ENCODE measurements at places on chromosomes 1 and 21.

GRCh38 chr21:35178827-35179226 is 129.7 kb upstream of the RUNX1 start:
- no peak for DNase-seq

DNA sequence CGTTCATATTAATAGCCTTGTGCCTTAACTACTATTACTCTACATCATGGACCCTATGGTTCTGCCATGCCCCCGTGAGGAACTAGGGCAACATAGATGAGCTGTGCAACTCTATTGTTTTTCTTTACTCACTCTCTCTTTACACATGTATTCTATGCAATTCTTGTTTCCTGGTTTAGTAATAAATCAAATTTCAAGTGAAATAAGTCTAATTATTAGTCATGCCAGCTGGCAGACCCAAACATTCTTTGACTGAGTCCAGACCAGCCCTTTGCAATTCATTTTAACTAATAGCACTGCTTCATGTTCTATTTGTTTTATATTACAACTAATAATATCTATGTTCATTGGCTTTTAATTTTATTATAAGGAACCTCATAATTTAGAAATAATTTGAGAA is 789.3 kb upstream of the ADAMTS5 start:
- DNase-seq, result no peak

DNA sequence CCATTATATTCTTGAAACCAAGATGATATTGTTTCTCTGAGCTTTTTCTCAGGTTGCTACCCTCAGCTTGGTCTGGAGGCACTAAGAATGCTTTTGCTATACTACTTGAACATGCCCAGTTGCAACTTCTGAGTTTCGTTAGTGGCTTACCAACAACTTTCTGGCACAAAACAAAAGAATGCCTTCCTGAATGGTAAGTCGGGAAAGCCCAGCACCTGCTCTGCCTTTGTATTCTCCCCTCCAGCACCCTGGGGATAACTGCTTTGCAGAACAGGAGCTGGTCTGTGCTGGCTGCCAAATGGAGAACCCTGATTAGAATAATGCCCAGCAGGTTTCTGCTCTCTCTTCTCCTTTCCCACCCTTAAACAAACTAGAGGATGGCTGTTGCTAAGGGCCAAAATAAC is 149.3 kb downstream of the TGFB2 start:
- DNase-seq, result no peak

DNA sequence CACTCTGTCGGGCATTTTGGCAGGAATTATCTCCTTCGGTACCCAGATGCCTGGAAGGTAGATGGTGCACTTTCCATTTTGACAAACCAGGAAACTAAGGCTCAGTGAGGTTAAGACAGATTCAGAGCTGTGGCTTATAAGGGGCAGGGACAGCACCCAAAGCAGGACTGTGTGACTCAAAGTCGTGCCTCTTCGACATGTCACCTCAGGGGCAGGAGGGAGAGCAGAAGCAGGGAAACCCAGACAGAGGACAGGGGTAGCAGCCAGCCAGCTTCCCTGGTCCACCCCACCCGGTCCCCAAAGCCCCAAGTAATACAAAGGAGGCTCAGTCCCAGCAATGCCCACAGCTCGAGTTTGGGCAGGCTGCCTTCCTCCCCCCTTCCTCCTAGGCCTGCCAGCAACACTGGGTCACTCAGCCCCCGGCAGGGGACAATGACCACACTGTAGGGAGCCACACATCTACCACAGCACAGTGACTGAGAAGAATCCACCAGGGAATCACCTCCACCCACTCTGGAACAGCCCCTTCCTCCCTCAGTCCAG is 2.5 kb downstream of the RHOC start:
- DNase-seq, result peak; percentile 60

GRCh38 chr1:18142969-18143368 is 35.4 kb downstream of the IGSF21 start:
- DNase-seq, result no peak

DNA sequence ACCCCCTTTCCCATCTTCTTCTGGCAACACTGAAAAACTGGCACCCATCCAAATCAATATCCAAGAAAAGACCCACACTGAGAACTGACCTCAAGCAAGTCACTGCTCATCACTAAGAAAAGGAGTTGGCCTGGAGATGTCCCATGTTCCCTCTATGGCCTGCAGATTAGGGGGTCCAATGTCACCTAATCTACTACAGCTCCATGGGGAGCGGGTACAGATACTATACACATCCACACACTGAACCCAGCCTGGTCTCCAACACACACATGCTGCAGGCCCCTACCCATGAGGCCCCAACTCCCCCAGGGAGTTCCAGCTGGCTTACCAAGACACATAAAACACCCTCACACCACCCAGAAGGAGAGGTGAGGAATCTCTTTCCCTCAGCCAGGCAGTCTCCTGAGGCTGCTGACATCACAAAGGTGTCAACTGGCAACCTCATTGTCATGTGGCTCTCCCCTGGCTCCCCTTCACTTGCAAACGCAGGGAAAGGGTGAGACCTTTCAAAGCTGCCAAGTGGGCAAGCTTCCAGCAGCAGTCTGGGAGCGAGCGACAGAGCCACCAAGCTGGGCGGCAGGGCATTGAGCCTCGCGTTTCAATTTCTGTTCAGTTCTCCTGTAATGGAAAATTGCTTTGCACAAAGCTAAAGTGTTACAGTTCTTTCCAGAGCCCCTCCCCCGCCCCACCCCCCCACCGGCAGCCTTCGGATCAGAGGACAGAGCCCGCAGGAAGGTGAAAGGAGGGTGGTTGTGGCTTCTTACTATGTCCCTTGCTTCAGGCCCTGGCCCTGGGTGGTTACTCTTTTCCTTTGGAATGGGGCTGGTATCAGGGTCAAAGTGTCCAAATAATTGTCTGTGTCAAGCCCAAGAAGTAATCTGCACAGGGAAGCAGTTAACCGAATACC is at the start of gene LRRC52:
LRRC52 (plus strand) TSS at position 469 of the 907 bp plus-strand sequence; CDS start at position 766, 297 bp downstream.
- DNase-seq, result no peak

DNA sequence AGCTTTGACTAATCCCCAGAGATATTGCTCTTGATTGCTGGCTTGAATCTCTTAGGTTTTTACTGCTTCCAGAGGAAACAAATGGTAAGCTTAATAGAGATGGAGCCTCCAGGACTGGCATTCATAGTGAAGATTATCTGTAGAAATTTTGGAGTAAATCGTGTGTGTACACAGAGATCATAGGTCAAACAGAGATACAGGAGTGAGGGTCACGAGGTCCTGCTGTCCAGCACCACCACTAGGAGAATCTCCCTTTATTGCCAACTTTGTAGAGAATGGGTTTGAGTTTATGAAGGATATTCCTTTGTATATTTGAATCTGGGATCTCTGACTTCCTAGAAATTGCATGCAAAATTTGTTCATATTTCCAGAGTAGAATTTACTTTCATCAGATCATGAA is 7.8 kb upstream of the SERBP1 start:
- DNase-seq, result no peak

- no peak for DNase-seq
These were observed 8.2 kb upstream of the MAGOH start for GRCh38 chr1:53246261-53247134.

DNA sequence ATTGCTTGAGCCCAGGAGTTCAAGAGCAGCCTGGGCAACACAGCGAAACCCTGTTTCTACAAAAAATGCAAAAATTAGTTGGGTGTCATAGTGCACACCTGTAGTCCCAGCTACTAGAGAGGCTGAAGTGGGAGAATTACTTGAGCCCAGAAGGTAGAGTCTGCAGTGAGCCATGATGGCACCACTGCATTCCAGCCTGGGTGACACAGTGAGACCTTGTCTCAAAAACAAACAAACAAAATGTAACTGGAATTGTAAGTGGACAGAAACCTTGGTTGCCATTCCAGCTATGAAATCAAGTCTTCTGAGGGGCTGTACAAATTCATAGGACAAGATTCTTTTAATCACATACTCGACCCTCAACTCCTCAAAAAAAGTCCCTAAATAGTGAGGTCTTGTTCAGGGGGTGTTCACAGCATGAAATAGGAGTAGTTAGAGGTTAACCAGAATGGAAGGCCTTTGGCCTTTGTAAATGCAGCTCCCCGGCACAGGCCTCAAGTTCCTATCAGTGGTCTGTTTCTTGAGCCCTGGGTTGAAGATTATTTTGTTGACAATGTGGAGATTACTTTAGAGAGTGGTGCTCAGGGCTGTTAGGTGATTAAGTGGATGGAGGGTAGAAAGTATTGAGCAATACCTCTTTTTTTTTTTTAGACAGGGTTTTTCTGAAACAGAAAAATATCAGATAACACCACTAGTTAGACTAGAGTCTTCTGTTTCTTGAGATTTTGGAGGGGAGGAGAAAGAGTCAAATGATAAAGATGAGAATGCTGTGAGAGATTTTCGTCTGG is 138.7 kb upstream of the ZNF648 start:
- DNase-seq, result no peak

GRCh38 chr1:3235496-3235895 is 166.5 kb downstream of the PRDM16 start:
- DNase-seq, result no peak

DNA sequence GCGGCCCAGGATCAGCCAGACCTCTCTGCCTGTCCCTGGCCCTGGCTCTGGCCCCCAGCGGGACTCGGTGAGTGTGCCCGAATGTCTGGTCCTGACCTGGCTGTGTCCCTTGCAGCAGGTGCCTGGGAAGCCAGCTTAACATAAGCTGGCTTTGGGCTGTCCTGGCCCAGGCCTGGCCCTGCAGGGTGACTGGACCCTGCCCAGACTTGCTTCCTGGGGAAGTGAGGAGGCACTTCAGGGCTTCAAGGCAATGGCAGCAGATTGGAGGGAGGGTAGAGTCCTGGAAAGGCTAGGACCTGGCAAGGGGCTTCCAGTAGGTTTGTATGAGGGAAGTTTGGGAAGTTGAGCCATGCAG is 16.4 kb downstream of the RPS6KA1 start:
- no peak for DNase-seq

- no peak for DNase-seq
These were observed 36.8 kb downstream of the VWA5B1 start for GRCh38 chr1:20327467-20327866.

DNA sequence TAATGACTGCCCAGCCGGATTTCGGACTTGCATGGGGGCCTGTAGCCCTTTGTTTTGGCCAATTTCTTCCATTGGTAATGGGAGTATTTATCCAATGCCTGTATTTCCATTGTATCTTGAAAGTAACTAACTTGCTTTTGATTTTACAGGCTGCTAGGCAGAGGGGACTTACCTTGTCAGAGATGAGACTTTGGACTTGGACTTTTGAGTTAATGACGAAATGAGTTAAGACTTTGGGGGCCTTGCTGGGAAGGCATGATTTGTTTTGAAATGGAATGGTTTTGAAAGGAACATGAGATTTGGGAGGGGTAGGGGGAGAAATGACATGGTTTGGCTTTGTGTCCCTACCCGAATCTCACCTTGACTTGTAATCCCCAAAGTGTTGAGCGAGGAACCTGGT is 9.6 kb downstream of the UBE2G2 start:
- DNase-seq, result no peak

DNA sequence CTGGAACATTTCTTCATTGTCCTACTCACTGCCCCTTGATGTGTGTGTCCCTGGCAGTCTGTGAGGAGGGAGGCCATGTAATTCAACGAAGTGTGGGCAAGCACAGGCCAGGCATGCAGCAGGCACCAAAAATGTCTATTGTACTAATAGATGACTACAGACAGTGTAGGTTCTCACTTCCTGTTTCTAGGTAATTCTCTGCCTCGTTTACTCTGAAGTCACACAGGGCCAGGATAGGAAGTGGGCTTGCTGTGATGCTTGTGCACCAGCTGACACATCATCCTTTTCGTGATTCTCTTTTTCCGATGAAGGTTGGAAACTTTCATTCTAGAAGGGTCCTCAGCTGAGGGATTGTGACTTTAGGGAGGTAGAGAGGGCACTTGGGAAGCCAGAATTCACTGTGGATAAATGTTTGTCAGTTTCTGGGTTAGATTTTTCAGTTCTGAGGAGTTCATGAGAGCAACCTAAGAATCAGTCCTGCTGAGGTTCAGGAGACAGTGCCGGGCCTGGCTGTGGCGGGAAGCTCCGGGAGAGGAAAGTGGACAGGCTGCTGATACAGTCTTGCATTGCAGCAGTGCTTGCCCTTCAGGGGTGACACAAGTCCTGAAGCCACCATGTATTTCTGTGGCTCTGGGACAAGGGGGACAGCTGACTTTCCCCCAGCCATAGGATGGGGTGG is 4.3 kb upstream of the CSF1 start:
- peak; percentile 57 for DNase-seq

- DNase-seq, result no peak
These were observed 149.4 kb upstream of the CAMK1G start for GRCh38 chr1:209434066-209434465.

DNA sequence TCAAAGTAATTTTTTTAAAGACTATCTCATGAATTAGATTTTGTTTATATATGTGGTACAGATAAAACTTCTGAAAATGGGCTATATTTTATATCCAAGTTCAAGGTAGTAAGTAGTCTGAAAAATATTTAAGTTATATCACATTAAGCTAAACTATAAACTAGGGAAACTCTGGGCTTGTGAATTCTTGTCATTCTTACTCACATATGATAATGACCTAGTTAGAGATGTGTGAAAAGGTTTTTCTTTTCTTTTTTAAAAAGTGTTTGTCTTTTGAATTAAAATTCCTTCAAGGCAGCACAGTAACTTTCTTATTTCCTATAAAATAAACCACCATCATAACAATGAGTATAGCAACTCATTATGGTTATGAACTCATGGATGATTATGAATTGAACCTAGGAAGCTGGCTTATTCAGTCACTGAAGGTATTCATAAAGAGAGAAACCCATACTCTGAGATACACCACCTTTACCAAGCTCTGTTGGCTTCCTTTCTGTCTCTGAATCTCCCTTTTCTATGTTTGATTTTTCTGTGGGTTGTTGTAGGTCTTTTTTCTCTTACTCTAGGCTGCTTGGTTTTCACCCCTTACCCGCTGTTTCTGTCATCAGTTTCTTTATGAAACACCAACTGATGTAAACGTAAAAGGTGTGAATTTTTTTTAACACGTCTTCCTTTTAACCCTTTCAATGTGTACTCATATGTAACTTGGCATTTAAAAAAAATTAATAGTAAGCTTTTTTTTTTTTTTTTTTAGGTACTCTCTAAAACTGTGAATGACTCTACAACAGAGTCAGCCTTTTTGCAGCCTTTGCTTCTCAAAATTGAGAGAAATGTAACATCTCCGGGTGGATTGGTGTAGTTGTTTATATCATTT is 25.2 kb downstream of the IL12RB2 start:
- no peak for DNase-seq

DNA sequence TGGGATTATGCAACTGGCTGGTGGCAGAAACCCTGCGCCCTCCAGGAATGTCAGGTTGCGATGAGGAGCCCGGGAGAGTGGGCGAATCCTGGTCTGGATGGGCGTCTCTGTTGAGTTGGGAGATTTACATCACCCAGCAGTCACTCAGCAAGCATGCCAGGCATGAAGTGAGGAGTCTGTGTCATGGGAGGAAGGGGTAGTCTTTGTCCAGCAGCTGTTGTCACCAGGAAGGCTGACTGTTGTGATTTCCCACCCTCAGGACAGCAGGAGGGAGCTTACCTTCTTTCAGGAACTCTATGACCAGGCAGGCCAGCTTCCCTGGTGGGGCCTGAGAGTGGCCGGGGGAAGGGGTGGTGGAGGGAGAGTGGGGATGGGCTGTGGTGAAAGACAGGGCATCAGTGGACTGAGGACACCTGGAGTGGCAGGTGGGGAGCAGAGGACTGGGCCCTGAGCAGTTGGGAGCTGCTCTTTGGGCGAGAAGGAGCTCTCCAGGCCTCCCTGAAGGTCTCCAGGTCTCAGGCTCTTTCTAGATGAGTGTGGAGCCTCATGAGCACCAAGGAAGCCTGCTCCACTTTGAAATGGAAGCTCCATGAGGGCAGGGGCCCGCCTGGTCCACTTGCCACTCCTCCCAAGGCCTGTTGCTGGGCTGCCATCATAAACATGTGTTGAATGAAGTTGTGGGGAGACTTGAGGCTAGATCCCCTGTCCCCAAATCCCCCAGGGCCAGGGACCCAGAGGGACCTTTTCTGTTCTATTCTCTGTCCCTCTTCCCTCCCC is 21.3 kb upstream of the PKP1 start:
- DNase-seq, result no peak
